ENCODE measurements at places on chromosomes 1 and 21. TPM values are rescaled to one million over a fixed set of nuclear protein-coding genes. Genes with fewer than 3 reads are reported as not detected.

Gene MR1
- polyA plus RNA-seq = 2.2 TPM

Gene SOX13
- 70.2 TPM for polyA plus RNA-seq

Gene COL9A2
- polyA plus RNA-seq = 94.4 TPM

Gene JAM2
- 11.6 TPM for polyA plus RNA-seq

Gene OLIG2
- 33.3 TPM for polyA plus RNA-seq

Gene CIART
- 32.5 TPM for polyA plus RNA-seq

Gene DPYD
- polyA plus RNA-seq = 1.3 TPM

Gene PAPPA2
- 0.53 TPM for polyA plus RNA-seq

Gene RNU1-3
- polyA plus RNA-seq = not detected

Gene HCN3
- polyA plus RNA-seq = 22.3 TPM

Gene PBX1
- 72.1 TPM for polyA plus RNA-seq

Gene GJA9
- polyA plus RNA-seq = not detected

Gene CELA3B
- not detected for polyA plus RNA-seq

Gene NR0B2
- 28.6 TPM for polyA plus RNA-seq

Gene TMPRSS3
- 139 TPM for polyA plus RNA-seq

Gene KCNK1
- 31.4 TPM for polyA plus RNA-seq

Gene CHRM3
- 1.1 TPM for polyA plus RNA-seq

Gene PTAFR
- polyA plus RNA-seq = 1.3 TPM

Gene IGSF5
- 0.53 TPM for polyA plus RNA-seq

Gene CLCA4
- 0.54 TPM for polyA plus RNA-seq

Gene SLC44A5
- polyA plus RNA-seq = 0.22 TPM

Gene NCAM2
- 6.1 TPM for polyA plus RNA-seq

Gene NEXN
- 0.39 TPM for polyA plus RNA-seq

Gene NTNG1
- 1.3 TPM for polyA plus RNA-seq

Gene AQP10
- not detected for polyA plus RNA-seq

Gene RHD
- polyA plus RNA-seq = not detected

Gene SYTL1
- 24.1 TPM for polyA plus RNA-seq

Gene PLCH2
- 5.5 TPM for polyA plus RNA-seq

Gene TMEM54
- polyA plus RNA-seq = 51.4 TPM

Gene MIXL1
- polyA plus RNA-seq = not detected

Gene TEDDM1
- not detected for polyA plus RNA-seq

Gene ARHGAP30
- polyA plus RNA-seq = 0.93 TPM

Gene SPRR2B
- not detected for polyA plus RNA-seq

Gene PLA2G5
- 3.2 TPM for polyA plus RNA-seq

Gene MATN1
- polyA plus RNA-seq = 0.14 TPM

Gene LMX1A
- polyA plus RNA-seq = not detected

Gene CLIC6
- polyA plus RNA-seq = 0.14 TPM

Gene ZNF687
- polyA plus RNA-seq = 28.5 TPM

Gene SLC1A7
- polyA plus RNA-seq = 0.17 TPM

Gene KDF1
- polyA plus RNA-seq = 17.2 TPM
